Trophoblast cell (in vitro differentiated cells and primary cell): ENCODE measurements at places on chromosomes 4 and X.

DNA sequence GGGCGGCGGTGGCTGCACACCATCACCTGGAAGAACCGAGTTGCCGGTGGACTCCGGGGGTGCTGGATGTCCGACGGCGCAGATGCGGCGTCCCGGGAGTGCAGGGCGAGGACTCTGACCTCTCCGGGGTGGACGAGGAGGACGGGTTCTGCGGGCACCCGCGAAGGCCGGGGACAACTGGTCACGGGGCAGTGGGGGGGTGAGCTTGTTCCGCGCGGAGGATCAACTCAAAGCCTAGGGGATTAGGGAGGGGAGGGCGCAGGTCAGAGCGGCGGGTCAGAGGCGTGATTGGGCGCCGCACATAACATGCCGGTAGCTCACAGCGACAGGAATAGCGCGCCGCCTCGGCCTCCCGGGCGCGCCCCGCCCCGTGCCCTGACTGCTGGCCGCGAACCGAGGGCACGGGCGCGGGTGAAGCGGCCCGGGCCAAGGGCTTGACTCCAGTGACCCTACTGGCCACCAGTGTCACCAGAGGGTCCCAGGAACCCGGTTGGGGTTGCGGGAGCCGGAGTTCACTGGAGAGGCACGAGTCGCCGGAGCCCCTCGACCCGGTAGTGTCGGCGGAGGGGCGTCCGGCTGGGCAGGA is at the start of gene KLHL34:
TSS of gene KLHL34 (minus strand) at position 179 of the 586 bp plus-strand sequence. CDS start 542 bp downstream, outside the sequence.
- no peak for DNase-seq

- no peak for DNase-seq
Measured at GRCh38 chrX:6053141-6053540, 175.5 kb downstream of the NLGN4X start.

DNA sequence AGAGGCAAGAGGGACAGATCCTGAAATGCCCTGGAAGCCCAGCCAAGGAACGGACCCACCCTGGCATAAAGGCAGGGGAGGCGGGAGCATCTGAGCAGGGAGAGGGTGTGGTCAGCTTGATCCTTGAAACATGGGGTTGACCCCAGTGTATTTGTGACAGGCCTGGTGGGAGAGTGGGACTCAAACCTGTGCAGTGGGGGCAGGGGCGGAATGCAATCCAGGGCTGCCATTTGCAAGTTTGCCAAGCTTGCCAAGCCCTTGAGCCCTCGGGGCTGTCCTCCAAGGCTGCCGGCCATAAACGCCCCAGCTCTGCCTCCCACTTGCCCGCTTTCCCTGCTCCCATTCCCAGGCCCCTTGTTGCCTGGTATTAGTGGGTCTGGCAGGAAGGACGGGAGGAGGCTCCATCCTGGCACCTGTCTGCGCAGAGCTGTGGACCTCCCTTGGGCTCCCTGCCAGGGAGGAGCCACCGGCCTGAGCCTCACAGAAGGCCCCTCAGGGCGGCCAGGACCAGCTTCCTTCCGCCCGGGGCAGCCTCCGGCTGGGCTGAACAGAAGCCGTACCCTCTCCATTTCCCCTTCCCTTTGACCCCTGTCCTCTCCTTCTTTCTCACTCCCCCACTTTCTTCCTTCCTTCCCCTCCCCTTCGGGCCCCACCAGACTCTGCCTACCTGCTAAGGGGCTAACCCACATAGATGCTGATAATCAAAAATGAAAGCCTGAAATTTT is 661 bp downstream of the S100P start:
- peak; percentile 50 for DNase-seq

GRCh38 chr4:61877893-61878292 is 677.8 kb downstream of the ADGRL3 start:
- DNase-seq: no peak

DNA sequence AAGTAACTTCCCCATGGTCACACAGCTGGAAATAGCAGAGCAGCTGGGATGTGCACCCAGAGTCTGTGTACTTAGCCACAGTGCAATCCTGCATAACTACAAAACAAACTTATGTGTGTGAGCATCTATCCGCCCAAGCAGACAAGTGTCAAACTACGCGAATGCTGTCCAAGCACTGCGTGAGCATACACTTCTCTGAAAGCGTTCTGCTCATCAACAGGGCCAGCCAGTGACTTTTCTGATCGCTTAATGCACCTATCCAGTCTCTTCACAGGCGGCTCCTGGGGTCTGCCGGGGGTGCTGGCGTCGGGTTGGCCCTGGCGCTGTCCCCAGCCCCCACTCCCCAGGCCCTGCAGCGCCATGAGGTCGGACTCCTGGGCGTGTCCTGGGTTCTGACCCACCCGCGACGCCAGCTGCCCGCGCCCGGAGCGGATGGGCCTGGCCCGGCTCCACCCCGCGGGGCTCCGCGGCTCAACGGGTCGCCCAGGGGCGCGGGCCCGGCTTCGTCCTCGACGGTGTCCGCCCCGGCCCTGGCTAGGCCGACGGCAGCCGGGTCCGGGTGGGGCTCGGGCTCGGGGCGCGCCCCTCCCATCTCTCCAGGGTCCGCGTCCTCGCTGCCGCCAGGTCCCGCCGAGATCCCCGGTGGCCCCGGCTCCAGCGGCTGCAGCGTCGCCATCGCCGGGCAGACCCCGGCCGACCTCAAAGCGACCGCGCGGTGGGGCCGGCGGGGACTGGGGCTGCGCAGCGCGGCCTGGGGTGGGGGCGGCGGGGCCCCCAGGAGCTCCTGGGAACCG is 1.3 kb upstream of the ZNF141 start:
- peak; percentile 29 for DNase-seq

- DNase-seq: no peak
Measured at GRCh38 chrX:131735127-131735526, 191.3 kb downstream of the OR13H1 start.

DNA sequence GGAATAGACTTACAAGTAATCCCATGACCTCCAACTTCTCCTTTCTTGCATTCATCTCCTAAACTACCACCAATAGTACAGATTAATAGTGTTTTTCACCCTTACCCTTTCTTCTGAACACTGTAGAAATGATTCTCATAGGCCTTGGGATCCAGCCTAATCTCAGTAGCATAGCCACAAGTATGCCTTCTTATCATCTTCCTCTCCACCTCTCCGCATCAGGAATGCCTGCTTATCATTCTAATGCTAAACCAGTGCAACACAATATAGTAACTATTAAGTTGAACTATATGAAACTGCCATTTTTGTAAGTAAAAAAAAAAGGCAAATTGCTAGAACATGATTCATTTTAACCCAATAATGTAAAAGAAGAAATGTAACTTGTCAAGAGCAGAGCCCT is 79.5 kb upstream of the IL2 start:
- no peak for DNase-seq

GRCh38 chr4:39702716-39703115 is 4.8 kb downstream of the UBE2K start:
- peak; percentile 57 for DNase-seq

DNA sequence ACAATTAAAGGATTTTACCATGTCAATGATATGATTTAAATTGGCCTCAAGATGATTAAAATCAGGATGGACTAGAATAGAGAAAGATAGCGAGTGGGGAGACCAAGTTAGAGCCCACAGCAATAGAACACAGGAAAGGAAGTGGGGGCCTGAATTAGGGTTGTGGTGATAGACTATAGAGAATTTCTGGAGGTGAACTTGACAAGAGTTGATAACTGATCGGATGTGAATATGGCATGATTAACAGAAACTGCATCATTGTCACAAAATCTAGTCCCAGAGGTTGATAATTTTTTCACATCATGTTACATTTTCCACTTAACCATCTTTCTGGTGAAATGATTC is 26.3 kb upstream of the TRPC3 start:
- DNase-seq: no peak

- DNase-seq: peak; percentile 2
Measured at GRCh38 chrX:74613370-74614092, 893 bp downstream of the RLIM start.

DNA sequence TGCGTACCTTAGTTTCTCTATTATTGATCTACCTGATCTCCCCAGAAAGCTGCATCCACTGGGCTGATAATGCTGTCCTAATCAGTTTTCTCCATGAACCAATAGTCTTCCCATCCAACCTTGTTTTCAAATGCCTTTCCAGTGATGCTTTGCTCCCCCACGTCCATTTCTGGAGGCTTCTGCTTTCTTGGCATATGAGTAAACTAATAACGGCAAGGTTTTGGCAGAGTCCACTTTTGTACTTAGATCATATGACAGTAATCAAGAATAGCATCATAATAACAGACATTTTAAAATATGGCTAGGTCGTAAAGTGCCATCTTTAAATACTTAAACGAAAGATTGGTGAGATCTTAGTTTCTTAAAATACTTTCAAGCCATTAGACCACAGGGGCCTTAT is 38.4 kb upstream of the FAM9B start:
- no peak for DNase-seq

DNA sequence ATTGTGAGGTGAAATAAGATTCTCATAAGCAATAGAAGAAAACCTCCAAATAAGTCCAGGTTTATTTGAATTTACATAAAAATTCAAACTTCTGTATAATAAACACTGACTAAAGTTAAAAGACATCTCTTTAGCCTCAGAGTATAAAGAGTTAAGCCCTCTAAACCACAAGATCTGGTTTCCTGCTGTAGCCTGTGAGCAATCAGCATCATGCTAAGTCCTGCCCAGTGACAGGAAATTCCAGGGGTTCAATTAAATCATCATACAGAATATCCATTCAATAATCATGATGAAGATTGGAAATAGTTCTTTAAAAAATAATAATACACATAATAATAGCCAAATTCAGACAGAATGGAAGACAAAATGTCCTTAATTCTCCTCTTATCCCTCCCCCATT is 139.2 kb upstream of the DGKK start:
- DNase-seq: no peak

- DNase-seq: no peak
Measured at GRCh38 chrX:46465203-46465602, 80.0 kb downstream of the ZNF674 start.

DNA sequence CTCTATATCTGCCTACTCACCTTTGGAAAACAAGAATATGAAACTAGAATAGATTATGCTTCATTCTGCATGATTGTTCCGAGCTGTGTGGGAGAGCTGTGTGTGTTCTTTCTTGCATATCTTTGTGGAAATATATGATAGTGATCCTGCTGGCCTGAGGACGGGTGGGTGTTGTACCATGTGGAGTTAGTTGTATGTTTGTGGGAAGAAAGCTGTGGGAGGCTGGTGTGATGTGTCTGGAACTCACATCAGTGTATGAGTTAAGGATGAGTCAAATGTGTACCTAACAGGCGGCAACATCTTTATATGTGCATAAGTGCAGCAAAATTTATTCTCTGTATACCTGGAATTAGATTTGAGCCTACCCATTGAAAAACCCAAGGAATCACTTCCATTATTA is 208.1 kb upstream of the ADGRL3 start:
- no peak for DNase-seq

- no peak for DNase-seq
Measured at GRCh38 chrX:108250654-108251579, 159.3 kb downstream of the ATG4A start.

GRCh38 chr4:125266901-125267604 is 47.7 kb upstream of the FAT4 start:
- DNase-seq: peak; percentile 87

DNA sequence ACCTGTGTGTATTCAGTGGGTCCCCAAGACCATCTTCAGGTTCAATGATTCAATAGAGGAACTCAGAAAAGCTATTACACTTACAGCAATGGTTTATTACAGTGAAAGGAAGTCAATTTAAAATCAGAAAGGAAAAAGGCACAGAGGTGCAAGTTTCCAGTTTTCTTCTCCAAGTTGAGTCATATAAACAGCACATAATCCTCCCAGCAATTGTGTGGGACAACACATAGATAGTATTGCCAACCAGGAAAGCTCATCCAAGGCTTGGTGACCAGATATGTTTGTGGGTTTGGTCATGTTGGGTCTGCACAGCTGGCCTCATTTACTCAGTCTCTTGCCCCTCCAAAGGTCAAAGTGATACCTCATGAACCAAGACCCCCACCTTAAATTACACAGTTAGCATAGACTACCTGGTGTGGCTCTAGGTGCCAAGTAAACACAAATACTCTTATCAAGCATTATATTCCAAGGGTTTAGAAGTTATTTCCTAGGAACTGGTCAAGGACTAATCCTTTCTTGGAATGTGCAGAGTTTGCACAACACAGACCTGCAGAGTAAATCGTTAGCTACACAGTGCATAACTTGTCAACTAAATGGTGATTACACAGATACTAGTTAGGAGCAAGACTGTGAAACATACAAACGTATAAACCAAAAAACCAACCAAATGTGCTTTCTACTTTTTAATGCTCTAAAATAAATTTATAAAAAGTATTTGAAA is 777.3 kb downstream of the PCDH18 start:
- DNase-seq: no peak

GRCh38 chrX:133246921-133247320 is 28.8 kb upstream of the TFDP3 start:
- no peak for DNase-seq

- peak; percentile 88 for DNase-seq
Measured at GRCh38 chr4:15004739-15005301, 2.5 kb downstream of the CPEB2 start.

GRCh38 chrX:137562096-137562495 is 3.8 kb upstream of the ZIC3 start:
- DNase-seq: no peak

GRCh38 chr4:167943872-167944505 is 148.3 kb upstream of the ANXA10 start:
- DNase-seq: no peak
